Activated CD8-positive, alpha-beta T cell treated with anti-CD3 and anti-CD28 coated beads, Interleukin-2, amount 10 ng/mL, durations not matched to agents 7 days and 5 days (primary cell): ENCODE measurements at places on chromosomes 11 and 22.
A peak's percentile ranks its signal among the peaks of the same experiment; 100 is the strongest.

DNA sequence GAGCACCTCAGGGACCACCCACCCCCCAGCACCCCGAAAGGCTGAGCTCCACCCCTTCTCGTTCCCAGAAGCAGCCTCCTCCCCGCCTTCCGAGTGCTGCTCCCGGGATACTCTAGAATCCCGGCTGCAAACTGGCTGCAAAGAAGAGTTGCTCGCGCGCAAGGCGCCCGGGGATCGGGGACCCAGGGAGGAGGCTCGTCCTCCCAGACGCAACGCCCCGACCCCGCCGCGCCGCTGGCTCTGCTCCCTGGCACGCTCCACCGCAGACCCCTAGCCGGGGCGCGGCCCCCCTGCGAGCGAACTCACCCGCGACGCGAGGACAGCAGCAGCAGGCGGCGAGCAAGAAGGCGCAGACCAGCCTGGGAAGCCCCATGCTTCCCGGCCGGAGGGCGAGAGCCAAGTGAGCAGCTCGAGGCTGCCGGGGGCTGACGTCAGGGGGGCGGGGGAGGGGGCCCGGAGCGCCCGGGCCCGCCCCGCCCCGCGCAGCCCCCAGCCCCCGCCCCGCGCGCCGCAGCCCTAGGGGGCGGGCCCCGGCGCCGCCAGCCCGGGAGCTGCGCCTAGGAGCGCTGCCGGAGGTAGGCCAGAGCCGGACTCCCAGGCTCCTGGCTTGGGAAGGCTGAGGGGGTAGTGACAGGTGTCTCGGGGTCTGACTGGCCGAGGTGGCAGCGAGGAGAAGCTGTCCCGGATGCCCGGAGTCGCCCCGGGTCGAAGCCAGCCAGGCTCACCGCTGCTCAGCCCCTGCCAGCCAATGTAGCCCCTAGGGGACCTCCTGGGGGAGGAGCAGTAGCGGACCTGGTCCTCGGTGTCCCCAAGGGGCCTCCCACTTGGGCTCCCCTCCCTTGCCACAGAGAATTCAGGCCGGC, at the start of gene MCAM:
TSS of gene MCAM (minus strand) at position 402 of the 863 bp plus-strand sequence. CDS start at position 373, 29 bp downstream.
- peaks cover 19% of the 10 kb centered on the region for H3K27me3 ChIP-seq
- no peak within 1 kb of the TSS for H3K27ac ChIP-seq
- peak within 1 kb of the TSS; percentile 50 for H3K4me3 ChIP-seq
- H3K4me1 ChIP-seq: peaks cover 42% of the 10 kb centered on the region
- DNase-seq: no peak

DNA sequence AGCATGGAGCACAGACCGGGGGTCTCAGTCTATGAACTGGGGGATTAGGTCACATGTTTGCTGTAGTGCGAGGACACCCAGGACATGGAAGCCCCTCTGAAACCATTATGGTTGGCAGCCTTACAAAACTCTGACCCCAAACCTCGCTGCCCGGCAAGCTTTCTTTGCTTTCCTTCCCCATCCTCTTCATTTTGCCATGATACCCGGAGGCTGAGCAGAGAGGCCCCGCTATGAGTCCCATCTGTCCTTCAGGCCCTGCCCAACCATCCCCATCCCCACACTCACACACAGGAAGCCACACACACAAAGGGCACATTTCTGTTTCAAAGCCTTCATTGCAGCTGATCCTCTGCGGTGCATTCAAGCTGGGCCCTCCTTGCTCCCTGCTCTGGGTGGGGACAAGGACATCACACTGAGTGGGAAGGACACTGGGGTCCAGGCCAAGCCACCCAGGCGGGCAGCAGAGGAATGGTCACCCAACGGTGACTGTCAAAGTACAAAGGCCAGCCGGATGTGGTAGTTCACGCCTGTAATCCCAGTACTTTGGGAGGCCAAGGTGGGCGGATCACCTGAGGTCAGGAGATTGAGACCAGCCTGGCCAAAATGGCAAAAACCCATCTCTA, 176.5 kb downstream of the CTTN start:
- DNase-seq: no peak
- no peaks in the 10 kb centered on the region for H3K36me3 ChIP-seq
- no peaks in the 10 kb centered on the region for H3K4me1 ChIP-seq

DNA sequence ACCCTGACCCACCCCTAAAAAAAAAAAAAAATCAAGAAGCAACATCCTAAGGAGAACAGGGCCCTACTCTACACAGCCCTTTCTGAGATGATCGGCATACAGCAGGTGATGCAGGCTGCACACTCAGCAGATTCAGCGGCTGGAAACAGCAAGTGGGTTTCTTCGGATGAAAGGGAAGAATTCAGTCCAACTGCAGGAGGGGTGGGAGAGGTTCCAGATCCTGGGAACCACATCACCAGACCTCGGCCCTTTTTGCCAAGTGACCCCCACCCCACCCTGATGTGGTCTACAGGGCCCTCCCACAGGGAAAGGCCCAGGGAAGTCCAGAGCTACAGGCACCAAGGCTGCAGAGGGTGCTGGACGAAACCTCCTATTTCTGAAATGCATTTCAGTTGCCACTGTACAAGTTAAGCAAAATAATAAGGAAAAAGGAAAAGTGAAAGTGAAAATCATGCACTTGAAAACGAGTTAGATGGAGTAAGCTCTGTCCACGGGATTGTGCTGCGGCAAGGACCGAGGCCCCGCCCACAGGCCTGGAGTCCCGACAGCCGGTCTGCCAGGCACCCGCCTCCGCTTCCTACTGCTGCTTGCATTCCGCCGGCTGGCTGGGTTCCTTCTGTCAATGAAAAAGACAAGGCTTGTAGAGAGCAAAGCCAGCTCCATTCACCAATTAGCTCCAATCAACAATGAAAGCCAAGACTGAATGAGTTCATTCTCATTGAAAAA, 16.0 kb upstream of the PHLDA2 start:
- H3K27ac ChIP-seq: peak overlapping the region; percentile 72
- peak overlapping the region; percentile 43 for H3K4me3 ChIP-seq
- peaks cover 59% of the 10 kb centered on the region for H3K36me3 ChIP-seq
- no peaks in the 10 kb centered on the region for H3K27me3 ChIP-seq

GRCh38 chr11:106077609-106078455, at the start of gene AASDHPPT:
TSS of gene AASDHPPT (plus strand) at chr11:106077662. CDS start at chr11:106077711, 49 bp downstream.
- no peak for DNase-seq
- peak within 1 kb of the TSS; percentile 97 for H3K27ac ChIP-seq
- H3K27me3 ChIP-seq: no peaks in the 10 kb centered on the region
